ENCODE measurements at places on chromosomes 7 and 10. TPM values are rescaled to one million over a fixed set of nuclear protein-coding genes. Genes with fewer than 3 reads are reported as not detected.

GRCh38 chr10:37535459-37536246, 321.8 kb downstream of the ZNF248 start:
- H3K4me1 ChIP-seq = no peaks in the 10 kb centered on the region
- H3K36me3 ChIP-seq = no peaks in the 10 kb centered on the region
- H3K27ac ChIP-seq = no peak overlapping the region
- H3K27me3 ChIP-seq = no peaks in the 10 kb centered on the region
- no peak for DNase-seq

DNA sequence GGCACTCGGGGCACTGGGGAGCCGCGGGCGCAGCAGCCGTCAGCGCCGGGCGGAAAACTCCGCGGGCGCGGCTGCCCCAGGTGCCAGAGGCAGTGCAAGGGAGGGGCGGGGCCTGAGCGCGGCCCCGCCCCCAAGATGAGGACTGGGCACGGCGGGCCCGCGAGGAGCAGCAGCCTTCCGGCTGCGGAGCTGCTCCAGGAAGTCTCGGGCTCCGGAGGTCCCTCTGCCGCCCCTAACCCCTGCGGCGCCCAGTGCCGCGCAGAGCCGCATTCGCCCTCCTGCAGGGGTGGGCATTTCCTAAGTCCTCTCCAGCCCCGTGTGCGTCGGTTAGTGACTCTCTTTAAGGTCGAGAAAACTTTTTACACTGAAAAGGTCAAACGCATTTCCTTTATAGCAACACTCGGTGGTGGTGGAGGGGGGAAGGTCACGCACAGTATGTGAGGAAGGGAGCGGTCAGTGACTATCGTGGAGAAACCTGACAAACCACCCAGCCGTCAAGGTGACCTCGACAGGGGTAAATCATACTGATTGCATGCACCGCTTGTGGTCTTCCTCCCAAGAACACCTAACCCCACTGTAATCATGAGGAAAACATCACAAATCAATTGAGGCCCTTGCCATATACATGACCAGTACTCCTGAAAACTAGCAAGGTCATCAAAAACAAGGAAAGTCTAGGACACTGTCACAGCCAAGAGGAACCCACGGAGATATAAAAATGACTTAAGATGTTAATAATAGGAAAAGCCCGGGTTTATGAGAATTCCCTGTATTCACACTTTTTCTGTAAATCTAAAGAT, at the start of gene ANXA11:
ANXA11 (minus strand) TSS at position 61 of the 800 bp plus-strand sequence. CDS start 32,676 bp downstream, outside the sequence.
- peaks cover 22% of the 10 kb centered on the region for H3K4me1 ChIP-seq
- H3K4me3 ChIP-seq = peak within 1 kb of the TSS; percentile 95
- no peaks in the 10 kb centered on the region for H3K27me3 ChIP-seq
- no peaks in the 10 kb centered on the region for H3K36me3 ChIP-seq
- H3K27ac ChIP-seq = peak within 1 kb of the TSS; percentile 88

DNA sequence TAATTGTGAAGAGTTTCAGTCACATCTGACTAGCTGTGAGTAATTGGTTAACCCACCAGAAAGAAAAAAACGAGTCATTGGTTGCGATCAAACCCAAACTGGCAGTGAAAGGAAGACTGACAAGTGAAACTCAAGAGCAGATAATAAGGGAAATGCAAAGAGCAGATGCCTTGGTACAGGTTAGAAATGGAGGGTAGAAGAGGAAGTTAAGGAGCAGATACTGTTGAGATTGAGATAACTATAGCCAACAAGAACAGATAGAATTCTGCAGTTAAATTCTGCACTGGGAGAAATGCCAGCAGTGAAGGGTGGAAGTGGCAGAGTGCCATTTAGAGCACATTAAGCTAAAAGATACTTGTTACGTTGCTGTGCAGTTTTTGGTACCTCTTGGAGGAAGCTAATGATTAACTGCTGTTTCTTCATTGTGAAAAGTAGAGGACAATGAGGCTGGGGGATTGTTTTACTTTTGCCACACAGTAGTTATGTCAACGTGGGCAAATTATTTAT, 65.8 kb downstream of the CDK13 start:
- no peaks in the 10 kb centered on the region for H3K4me1 ChIP-seq
- no peaks in the 10 kb centered on the region for H3K36me3 ChIP-seq
- peak; percentile 49 for DNase-seq

GRCh38 chr10:19043431-19043830, 5.2 kb upstream of the MALRD1 start:
- H3K27me3 ChIP-seq = no peaks in the 10 kb centered on the region
- no peak for DNase-seq
- no peak overlapping the region for H3K4me3 ChIP-seq
- no peaks in the 10 kb centered on the region for H3K4me1 ChIP-seq
- no peaks in the 10 kb centered on the region for H3K36me3 ChIP-seq

GRCh38 chr7:48213226-48213625, 42.0 kb downstream of the ABCA13 start:
- H3K36me3 ChIP-seq = no peaks in the 10 kb centered on the region
- no peak overlapping the region for H3K27ac ChIP-seq
- DNase-seq = no peak

- H3K36me3 ChIP-seq = no peaks in the 10 kb centered on the region
- no peak for DNase-seq
- no peak overlapping the region for H3K4me3 ChIP-seq
Observed at GRCh38 chr10:91880310-91880709, 29.0 kb downstream of the FGFBP3 start.

GRCh38 chr10:69209787-69210484, 10.2 kb upstream of the HKDC1 start:
- no peaks in the 10 kb centered on the region for H3K27me3 ChIP-seq
- no peaks in the 10 kb centered on the region for H3K36me3 ChIP-seq
- no peak overlapping the region for H3K4me3 ChIP-seq
- DNase-seq = no peak
- H3K4me1 ChIP-seq = no peaks in the 10 kb centered on the region
- no peak overlapping the region for H3K27ac ChIP-seq

DNA sequence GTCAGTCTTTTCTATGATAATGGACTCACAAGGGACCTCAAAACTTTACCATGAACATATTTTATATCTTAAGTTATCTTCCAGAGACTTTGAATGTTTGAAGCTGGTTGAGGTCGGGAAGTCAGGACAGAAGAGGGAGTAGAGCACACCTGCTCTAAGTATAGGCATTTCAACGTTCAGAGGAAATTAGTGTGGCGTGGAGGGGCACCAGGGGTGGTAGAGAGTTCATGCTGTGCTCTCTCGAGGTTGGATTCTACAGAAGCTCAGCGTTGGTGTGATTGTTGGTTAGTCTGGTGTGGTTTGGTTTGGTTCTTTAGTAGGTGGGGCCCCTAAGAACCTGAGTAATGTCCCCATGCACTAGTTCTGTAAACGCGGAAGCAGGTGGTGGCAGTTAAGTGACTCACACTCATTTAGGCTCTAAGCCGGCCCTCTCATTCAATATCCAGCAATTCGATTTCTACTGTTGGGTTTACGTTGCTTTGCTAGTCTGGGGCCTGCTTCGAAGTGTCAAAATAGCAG, 19.8 kb downstream of the CNTNAP2 start:
- DNase-seq = no peak
- H3K4me1 ChIP-seq = no peaks in the 10 kb centered on the region
- no peak overlapping the region for H3K4me3 ChIP-seq
- no peak overlapping the region for H3K27ac ChIP-seq

- DNase-seq = no peak
- H3K27me3 ChIP-seq = no peaks in the 10 kb centered on the region
- no peak overlapping the region for H3K4me3 ChIP-seq
- no peaks in the 10 kb centered on the region for H3K4me1 ChIP-seq
Observed at GRCh38 chr10:116747325-116747724, 5.0 kb upstream of the HSPA12A start.

Gene CDC14C
- total RNA-seq = 4.7 TPM

Gene TMEM213
- 0.31 TPM for total RNA-seq
